ENCODE measurements at places on chromosomes 11 and 22.

DNA sequence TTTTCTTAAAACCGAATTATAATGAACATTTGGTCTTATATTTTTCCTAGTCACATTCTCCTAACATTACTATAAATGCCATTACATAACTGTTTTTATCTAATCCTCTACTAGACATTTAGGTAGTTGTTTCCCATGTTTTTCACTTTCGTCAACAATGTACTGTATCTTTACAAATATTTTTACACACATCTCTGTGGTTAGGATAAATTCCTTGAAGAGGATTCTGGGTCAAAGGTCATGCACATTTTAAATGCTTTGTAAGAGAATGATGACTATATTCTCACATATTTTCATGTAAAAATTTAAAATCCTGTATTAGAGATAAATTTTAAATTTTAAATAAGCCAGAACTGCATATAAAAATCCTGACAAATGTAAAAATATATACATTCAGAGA lies 61.3 kb upstream of the CLNS1A start:
- no peak for DNase-seq

DNA sequence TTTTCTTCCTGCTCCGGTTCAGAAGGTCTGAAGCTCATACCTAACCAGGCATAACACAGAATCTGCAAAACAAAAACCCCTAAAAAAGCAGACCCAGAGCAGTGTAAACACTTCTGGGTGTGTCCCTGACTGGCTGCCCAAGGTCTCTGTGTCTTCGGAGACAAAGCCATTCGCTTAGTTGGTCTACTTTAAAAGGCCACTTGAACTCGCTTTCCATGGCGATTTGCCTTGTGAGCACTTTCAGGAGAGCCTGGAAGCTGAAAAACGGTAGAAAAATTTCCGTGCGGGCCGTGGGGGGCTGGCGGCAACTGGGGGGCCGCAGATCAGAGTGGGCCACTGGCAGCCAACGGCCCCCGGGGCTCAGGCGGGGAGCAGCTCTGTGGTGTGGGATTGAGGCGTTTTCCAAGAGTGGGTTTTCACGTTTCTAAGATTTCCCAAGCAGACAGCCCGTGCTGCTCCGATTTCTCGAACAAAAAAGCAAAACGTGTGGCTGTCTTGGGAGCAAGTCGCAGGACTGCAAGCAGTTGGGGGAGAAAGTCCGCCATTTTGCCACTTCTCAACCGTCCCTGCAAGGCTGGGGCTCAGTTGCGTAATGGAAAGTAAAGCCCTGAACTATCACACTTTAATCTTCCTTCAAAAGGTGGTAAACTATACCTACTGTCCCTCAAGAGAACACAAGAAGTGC lies 661 bp upstream of the MALAT1 start:
- peak; percentile 73 for DNase-seq

DNA sequence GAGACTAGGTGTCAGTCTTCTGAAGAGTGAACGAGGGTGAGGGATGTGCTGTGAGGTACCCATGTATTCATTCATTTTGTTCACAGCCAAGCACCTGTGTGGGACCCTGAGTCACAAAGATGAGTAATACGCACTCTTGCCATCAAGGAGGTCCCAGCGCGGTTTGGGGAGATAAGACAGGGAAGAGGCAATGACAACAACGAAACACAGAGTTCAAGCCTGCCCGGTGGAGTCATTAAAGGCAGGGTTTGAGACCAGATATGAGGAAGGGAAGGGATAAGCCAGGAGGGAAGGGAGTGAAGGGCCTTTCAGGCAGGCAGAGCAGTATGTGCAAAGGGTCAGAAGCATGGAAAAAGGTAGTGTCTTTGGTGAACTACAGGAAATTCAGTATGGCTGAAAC lies 4.6 kb downstream of the DCHS1 start:
- DNase-seq = no peak

- DNase-seq = no peak
Measured at GRCh38 chr22:19842393-19843106, 12.1 kb downstream of the GNB1L start.

GRCh38 chr11:62046568-62047100 lies 77.2 kb upstream of the INCENP start:
- no peak for DNase-seq

GRCh38 chr11:75954039-75954438 lies 139.0 kb downstream of the UVRAG start:
- DNase-seq = no peak

- DNase-seq = no peak
Measured at GRCh38 chr22:26599505-26599904, 9.6 kb upstream of the TPST2 start.

GRCh38 chr11:110147962-110148709 lies 54.9 kb downstream of the ZC3H12C start:
- no peak for DNase-seq

- no peak for DNase-seq
Measured at GRCh38 chr11:124896071-124896750, 1.5 kb downstream of the ROBO4 start.

DNA sequence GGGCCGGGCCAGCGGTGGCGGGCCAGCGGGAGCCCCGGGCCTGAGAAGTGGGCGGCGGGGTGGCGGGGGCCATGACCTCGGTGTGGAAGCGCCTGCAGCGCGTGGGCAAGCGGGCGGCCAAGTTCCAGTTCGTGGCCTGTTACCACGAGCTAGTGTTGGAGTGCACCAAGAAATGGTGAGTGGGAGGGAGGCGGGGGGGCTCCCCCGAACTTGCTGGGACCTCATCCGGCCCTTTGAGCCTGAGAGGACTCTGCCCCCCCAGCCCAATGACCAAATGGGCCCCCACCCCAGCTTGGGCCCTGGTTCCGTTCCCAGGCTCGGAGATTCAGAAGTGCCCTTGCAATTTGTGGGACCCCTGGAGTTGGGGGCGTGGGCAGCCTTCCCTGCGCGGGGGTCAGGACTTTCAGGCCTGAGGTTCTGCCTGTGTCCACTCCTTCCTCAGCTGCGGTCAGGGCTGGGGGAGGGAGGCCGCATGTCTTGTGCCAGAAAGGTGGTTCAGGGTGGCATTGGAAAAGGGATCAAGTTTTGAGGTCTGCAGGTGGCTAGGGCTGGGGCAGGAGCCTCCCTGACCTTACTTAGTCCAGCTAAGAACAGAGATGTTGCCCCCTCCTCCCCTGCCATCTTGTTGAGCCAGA lies 496 bp downstream of the EHBP1L1 start:
- no peak for DNase-seq

GRCh38 chr11:122672892-122673291 lies 17.4 kb downstream of the UBASH3B start:
- no peak for DNase-seq

DNA sequence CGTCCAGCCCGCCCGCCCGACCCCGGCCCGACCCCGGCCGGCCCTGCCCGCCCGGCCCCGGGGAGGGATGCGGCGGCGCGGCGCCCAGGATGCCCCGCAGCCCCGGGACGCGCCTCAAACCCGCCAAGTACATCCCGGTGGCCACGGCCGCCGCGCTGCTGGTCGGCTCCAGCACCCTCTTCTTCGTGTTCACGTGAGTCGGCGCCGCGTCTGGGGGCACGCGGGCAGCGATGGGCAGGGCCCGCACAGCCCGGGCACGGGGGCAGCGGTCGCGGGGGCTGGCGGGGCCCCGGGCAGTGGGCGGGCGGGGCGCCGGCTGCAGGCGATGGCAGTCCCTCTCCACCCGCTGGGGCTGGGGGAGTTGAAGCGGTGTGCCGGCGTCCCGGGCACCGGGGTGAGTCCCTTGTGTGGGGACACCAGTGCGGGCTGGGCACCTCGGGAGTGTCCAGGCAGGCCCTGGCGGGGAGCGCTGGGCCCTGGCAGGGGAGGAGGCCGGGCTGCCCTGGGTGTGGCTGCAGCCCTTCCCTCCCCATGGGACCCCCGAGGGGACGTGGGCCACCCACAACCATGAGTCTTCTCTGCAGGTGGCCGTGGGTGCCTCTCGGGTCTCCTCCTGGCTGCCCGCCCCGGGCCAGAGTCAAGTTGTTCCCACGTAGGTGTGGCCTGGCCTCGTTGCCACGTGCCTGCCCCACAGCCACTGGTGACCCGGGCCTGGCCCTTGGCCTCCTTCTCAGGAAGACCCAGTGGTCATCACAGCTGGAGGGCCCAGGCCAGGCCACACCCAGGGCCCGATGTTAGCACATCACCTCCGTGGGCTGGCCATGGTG lies 468 bp downstream of the ZDHHC8 start:
- no peak for DNase-seq

- no peak for DNase-seq
Measured at GRCh38 chr11:122509899-122510298, 145.6 kb upstream of the UBASH3B start.

Measured in testis (tissue), 5 donors.